ENCODE measurements at places on chromosomes 1 and 21.

DNA sequence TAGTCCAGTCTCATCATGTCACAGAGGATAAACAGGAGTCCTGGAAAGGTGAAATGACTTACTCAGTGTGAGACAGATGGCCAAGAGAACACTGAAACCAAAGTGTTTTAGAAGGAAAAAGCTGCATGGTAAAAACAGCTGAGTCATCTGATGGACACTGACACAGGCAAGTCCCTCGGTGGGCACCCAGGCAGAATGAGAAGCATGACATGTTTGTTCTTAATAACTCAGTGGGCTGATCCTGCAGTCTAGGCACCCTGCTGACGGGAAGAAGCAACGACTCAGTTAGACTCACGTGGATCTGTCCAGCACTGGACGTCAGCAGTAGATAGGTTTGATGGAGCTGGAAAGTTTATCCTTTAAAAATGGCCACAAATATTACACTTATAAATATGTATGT, 116.9 kb downstream of the RGS7 start:
- DNase-seq: no peak

- no peak for DNase-seq
These were observed 882 bp downstream of the VPS13D start for GRCh38 chr1:12230549-12231275.

DNA sequence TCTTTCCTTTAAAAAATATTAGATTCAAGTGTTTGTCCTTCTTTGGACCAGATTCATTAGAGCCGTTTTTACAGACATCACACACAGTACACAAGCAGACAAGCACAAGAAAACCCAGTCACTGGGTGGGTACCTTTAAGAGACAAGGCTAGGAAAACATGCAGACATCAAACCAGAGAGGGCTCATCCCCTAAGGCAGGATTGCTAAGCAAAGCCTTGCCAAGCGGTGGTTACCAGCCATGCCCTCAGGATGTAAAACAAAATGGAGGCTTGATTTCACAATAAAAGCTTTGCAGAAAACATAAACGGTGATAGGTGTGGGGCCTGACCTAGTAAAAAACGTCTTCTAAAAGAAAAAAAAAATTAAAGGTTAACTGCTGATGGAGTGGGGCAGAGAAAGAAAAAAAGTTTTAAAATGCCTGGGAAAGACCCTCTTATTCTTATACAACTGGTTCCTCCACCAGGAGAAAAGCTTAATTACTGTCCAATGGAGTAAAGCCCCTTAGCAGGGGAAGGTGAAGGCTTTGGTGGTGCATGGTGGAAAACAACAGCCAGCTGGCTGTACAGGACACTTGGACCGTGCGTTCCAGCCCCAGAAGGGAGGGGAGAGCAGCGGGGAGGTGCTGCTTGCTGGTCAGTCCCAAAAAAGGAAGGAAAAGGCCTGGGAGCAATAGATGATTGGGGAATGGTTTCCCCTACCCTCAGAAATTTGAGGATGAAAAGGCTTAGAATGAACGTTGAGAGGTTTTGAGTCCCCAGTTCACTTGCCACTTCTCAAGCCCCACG, 30.4 kb upstream of the FMO1 start:
- no peak for DNase-seq

DNA sequence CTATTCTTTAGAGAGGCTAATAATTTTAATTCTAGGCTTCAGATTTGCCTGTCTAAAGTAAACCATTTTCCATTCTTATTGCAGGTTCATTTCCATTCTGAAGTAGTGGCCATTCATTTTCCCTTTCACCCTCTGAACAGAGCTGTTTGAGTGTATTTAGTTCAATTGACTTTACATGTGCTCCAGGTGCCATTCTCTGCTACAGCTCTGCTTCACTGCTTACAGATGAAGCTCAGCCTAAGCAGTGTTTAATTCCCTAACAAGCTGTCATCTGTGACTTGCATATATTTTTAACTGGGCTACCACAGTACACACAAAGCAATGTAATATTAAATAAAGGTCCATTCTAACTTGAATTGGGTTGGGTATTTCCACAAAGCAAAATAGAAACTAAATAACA, 1031.6 kb downstream of the KCNT2 start:
- DNase-seq: no peak

- no peak for DNase-seq
These were observed 18.8 kb downstream of the MX1 start for GRCh38 chr21:41444703-41445464.

All from activated T-cell treated with anti-CD3 and anti-CD28 coated beads for 48 hours (primary cell).